Adrenal gland (tissue), 19 donors: ENCODE measurements at places on chromosomes 1 and 21. TPM values are rescaled to one million over a fixed set of nuclear protein-coding genes. Genes with fewer than 3 reads are reported as not detected.

DNA sequence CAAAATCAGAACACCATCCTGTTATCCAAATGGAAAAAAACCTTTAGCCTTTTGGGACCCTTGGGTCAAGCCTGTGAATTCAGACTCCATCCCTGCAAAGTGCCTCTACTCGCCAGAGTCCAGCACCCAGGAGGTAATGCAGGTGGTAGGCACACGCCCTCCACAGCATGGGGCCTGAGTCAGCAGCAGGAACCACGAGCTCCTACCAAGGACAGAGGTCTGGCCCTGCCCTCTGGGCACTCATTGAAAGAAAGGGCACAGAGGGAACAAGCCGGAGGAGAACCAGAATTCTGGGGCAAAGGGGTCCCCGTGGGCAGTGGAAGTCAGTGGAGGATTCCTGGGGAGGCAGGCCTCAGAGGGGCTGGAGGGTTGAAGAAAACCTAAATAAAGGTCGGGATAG is 438.1 kb downstream of the NPHP4 start:
- H3K4me3 ChIP-seq, result no peak overlapping the region
- H3K27me3 ChIP-seq, result peaks cover 5% of the 10 kb centered on the region
- no peak overlapping the region for H3K27ac ChIP-seq
- H3K4me1 ChIP-seq, result no peaks in the 10 kb centered on the region
- no peaks in the 10 kb centered on the region for H3K36me3 ChIP-seq
- DNase-seq, result no peak

DNA sequence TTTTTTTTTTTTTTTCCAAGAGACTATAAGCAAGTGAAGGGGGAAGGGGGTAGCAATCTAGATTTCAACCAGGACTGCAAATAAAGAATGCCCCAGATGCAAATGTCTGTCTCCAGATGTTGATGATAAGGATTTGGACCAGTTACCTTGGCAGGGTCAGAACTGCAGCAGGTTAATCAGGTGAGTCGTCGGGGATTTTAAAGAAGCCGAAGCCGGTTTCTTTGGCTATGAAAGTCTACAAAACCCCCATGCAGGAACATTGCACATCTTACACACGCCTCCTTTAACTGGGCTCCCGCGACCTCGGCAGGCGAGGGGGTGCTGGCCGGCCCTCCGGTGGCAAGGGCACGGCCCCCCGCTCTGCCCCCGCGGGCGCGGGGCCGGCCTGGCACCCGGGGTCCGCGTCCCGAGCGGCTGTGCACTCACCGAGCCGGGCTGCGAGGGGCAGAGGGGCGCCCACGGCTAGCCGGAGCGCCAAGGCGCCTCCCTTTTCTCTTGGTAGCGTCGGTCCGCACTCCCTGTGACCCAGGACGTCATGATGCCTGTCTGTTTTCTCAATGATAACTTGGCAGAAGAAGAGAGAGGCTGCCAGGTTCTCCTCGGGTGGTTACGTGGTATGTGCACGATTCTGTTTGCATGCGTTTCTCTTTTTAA is 366.3 kb upstream of the ESRRG start:
- H3K4me1 ChIP-seq, result peaks cover 7% of the 10 kb centered on the region
- peak overlapping the region; percentile 32 for H3K27ac ChIP-seq
- peak overlapping the region; percentile 58 for H3K4me3 ChIP-seq
- no peaks in the 10 kb centered on the region for H3K27me3 ChIP-seq

DNA sequence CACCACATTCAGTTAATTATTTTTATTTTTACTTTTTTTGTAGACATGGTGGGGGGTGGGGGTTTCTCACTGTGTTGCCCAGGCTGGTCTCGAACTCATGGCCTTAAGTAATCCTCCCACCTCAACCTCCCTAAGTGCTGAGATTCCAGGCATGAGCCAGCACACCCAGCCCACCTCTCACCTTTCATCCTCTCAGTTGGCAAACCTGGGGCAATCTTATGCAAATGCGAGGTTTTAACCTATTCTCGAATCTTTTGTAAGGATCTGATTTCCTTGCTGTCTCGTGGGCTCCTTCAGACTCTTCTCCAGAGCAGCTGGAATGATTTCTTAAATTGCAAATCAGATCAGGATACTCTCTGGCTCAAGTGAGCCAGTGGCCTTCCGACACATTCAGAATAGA is 7.1 kb upstream of the SLC2A7 start:
- no peak for DNase-seq
- peaks cover 5% of the 10 kb centered on the region for H3K4me1 ChIP-seq
- no peak overlapping the region for H3K27ac ChIP-seq
- no peak overlapping the region for H3K4me3 ChIP-seq
- H3K36me3 ChIP-seq, result no peaks in the 10 kb centered on the region

LRP8 gene
- 1.5 TPM for total RNA-seq

ERICH3 gene
- total RNA-seq, result 1.7 TPM

DNA sequence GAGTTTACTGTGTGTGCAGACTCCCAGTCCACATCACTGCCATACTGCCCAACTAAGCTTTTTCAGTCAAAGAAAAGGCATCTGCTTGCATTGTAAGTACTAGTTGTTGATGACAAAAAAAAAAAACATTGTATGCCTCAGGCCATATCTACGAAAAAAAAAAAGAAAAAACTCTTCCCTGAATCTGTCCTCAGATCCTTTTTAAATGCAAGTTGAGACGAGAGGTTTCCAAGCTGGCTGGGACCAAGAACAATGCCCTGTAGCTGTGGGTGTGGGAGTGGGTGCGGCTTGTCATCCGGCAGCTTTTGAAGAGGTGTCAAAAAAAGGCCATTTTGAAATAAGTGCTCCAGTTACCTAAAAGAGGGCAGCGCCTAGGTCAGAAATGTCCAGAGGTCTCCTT is 29.2 kb upstream of the HHAT start:
- H3K27me3 ChIP-seq, result no peaks in the 10 kb centered on the region
- no peak overlapping the region for H3K27ac ChIP-seq
- no peaks in the 10 kb centered on the region for H3K4me1 ChIP-seq
- H3K4me3 ChIP-seq, result no peak overlapping the region

- H3K27ac ChIP-seq, result no peak overlapping the region
- DNase-seq, result no peak
- no peaks in the 10 kb centered on the region for H3K36me3 ChIP-seq
- H3K4me1 ChIP-seq, result no peaks in the 10 kb centered on the region
- no peaks in the 10 kb centered on the region for H3K27me3 ChIP-seq
These were observed 42.2 kb upstream of the COG2 start for GRCh38 chr1:230599926-230600656.

FASLG gene
- total RNA-seq, result 0.23 TPM

LCE1B gene
- not detected for total RNA-seq

PLEKHN1 gene
- 0.30 TPM for total RNA-seq

COL11A1 gene
- 5.6 TPM for total RNA-seq

GRCh38 chr1:225514671-225515081 is 86.8 kb upstream of the LBR start:
- H3K27ac ChIP-seq, result no peak overlapping the region
- no peak for DNase-seq
- no peaks in the 10 kb centered on the region for H3K36me3 ChIP-seq

DNASE2B gene
- total RNA-seq, result not detected
